Esophagus squamous epithelium (tissue), 5 donors: ENCODE measurements at places on chromosomes 11 and 22. TPM values are rescaled to one million over a fixed set of nuclear protein-coding genes. Genes with fewer than 3 reads are reported as not detected.

DNA sequence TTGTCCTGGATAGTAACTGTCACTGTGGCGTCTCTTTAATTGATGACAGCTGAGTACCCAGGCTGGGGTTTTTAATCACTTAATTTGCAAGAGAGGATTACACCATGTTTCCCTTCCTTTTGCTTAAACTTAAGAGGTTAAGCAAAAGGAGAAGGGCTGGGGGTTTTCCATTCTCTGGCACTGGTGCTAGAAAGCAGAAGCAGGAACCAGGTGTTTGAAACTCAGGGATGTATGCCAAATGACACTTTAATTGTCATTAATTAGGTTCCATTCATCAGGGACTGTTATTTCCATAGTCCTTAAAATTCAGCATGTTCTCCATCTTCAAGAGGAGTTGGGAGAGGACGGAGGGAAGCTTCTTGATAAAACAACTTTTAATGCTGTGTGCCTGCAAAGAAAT lies 746.2 kb downstream of the NELL1 start:
- DNase-seq = no peak
- no peaks in the 10 kb centered on the region for H3K36me3 ChIP-seq
- H3K4me3 ChIP-seq = no peak overlapping the region
- no peak overlapping the region for H3K27ac ChIP-seq

- no peak overlapping the region for H3K4me3 ChIP-seq
- DNase-seq = no peak
- H3K27me3 ChIP-seq = no peaks in the 10 kb centered on the region
- H3K36me3 ChIP-seq = no peaks in the 10 kb centered on the region
These were observed 44.4 kb downstream of the MUC15 start for GRCh38 chr11:26527685-26528084.

- no peak overlapping the region for H3K4me3 ChIP-seq
- H3K4me1 ChIP-seq = no peaks in the 10 kb centered on the region
- H3K36me3 ChIP-seq = no peaks in the 10 kb centered on the region
- no peaks in the 10 kb centered on the region for H3K27me3 ChIP-seq
- DNase-seq = no peak
These were observed 154.9 kb downstream of the TRPC6 start for GRCh38 chr11:101428918-101429317.

DNA sequence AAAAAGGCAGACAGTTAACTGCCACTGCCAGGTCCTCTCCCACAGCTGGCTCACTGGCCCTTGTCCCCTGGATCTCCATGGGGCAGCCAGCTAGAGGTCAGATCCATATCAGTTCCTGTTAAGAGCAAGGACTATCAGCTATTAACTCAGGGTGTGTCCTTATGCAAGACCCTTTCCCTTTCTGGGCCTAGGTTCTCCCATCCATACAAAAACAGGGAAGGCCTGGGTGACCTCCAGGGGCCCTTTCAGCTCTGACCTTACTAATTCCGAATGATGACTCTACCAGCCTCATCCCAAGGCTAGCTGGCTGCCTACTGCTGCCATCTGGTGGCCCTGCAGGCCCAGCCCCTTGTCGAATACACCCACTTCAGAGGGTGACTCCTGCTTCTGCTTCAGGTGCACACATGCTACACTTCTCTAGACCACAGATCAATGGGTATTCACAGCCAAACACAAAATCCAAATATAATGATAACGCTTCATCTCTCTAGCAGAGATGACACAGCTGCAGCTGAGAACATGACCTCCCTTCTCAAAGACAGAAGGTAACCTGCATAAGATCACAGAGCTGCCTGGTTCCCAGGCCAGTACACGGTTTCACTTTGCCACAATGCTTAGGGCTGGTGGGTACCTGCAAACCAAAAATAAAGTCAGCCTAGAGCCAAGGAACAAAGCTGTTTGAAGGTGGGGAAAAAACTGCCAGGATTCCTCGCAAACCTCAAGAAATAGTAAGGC lies 34.1 kb downstream of the SERGEF start:
- no peaks in the 10 kb centered on the region for H3K4me1 ChIP-seq
- DNase-seq = no peak
- no peak overlapping the region for H3K4me3 ChIP-seq
- H3K36me3 ChIP-seq = peaks cover under 1% of the 10 kb centered on the region
- no peak overlapping the region for H3K27ac ChIP-seq

DNA sequence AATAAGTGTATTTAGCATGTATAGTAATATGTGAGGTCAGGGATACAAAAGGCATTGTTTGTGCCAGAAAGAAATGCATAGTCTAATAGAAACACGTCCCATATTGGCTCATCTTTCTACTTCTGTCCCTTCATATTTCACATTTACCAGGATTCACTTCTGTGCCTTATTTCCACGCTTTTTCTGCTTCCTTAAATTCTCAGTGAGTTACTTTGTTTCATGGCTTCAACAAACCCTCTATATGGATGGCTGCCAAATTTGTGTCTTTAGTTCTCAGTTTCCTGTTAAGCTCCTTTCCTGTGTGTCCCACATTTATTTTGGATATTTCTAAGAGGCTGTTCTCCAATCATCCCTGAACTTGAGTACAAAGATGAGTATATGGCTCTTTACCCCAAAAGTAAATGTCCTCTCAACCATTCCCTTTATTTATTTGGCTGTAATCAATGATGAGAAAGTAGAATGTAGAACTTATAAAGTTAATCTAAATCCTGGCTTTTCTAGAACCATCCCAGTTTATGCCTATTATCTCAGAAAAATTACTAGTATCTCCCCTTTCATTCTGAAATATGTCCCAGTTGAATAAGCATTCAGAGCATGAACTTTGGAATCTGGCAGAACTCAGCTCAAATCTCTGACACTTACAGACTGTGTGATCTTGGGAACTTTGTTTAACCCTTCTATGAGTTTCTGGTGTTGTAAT lies 23.5 kb downstream of the OR8B12 start:
- H3K4me3 ChIP-seq = no peak overlapping the region
- no peaks in the 10 kb centered on the region for H3K36me3 ChIP-seq
- H3K27ac ChIP-seq = no peak overlapping the region
- DNase-seq = no peak
- H3K4me1 ChIP-seq = no peaks in the 10 kb centered on the region

DNA sequence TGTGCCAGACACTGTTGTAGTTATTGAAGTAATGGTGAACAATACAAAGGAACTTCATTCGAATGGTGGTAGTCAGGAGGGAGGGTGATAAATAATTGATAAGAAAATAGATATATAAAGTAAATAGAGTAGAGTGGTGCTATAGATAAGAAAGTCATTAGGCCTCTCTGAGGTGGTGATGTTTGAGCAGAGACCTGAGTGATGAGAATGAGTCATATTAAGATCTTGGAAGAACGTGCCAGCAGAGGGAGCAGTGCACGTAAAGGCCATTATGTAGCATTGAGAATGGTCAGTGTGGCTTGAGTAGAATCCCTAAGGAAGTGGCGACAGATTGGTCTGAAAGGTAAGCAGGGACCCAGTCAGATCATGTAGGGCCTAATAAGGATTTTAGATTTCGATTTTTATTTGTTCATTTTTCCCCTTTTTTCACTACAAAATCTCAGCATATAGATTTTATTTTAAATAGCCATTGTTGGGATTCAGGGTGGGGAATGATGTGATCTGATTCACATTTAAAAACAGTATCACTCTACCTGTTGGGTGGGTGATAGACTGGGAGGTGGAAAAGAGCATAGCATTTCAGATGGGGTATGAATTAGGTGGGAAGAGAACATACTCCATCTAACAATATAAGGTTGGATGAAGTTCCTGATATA lies 44.7 kb downstream of the CCDC90B start:
- no peak overlapping the region for H3K27ac ChIP-seq
- no peak overlapping the region for H3K4me3 ChIP-seq
- DNase-seq = no peak
- no peaks in the 10 kb centered on the region for H3K27me3 ChIP-seq
- H3K36me3 ChIP-seq = no peaks in the 10 kb centered on the region

DNA sequence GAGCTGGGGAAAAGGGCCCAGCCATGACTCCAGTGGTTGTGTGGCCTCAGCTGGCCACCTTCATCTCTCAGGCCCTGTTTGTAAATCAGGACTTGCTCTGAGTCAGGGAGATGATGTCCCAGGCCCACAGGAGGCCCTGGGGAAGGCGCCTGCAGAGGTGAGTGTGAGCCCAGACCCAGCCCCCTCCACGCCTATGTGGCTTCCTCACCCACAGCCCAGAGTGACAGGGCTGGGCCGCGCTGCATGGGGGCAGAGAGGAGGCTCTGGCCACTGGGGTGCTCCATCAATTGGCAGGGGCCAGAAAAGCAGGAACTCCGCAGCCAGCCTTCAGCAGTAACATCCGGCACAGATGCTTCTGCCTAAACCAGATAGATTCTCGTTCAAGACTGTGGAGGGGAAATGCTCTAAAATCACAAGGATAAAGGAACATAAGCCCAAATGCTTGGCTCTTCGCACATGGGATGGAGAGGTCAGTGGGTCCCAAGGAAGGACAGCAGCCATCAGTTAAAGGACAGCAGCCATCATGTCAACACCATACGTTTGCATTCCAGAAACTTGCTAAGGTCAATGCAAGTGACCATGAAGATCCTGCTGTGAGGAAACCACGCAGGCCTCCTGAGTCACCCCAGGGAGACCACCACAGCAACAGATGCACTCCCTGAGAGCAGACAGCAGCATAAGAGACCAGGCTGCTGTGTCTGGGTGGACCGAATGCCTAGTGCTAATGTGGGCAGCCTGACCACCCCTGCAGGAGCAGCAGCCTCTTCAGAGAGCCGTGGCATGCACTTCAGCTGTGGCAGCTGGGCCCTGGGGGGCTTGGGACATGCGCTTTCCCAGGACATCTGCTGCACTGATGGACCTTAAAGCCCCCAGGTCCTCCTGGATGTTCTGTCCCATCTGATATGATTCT lies 28.3 kb downstream of the OSBPL5 start:
- no peaks in the 10 kb centered on the region for H3K27me3 ChIP-seq
- DNase-seq = no peak
- no peak overlapping the region for H3K27ac ChIP-seq
- no peak overlapping the region for H3K4me3 ChIP-seq

DNA sequence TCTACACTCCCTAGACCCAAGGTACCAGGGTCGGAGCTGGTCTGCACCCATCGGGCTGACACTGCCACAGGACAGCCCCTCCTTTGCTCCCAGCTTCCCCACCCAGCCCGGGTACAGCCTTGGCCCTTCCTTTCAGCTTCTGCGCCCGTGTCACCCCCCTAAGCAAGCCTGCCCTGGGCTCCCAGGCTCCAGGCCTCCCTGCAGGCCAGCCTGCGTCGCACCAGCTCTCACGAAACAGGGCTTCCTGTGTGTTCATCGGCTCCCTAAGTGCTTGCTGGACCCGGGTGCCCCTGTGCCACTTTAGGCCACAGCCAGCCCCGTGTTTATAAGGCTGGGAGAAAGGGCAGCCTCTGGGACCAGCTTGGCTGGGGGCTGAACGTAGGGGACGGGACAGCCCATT lies 21.1 kb downstream of the FLRT1 start:
- H3K27ac ChIP-seq = no peak overlapping the region
- DNase-seq = no peak
- no peaks in the 10 kb centered on the region for H3K36me3 ChIP-seq
- no peaks in the 10 kb centered on the region for H3K27me3 ChIP-seq

GRCh38 chr11:76208438-76209374 lies 2.4 kb upstream of the WNT11 start:
- peaks cover 41% of the 10 kb centered on the region for H3K4me1 ChIP-seq
- H3K27me3 ChIP-seq = no peaks in the 10 kb centered on the region
- peak overlapping the region; percentile 77 for H3K4me3 ChIP-seq

- H3K4me1 ChIP-seq = peaks cover 38% of the 10 kb centered on the region
- no peak for DNase-seq
- H3K4me3 ChIP-seq = no peak overlapping the region
- no peaks in the 10 kb centered on the region for H3K27me3 ChIP-seq
- H3K36me3 ChIP-seq = no peaks in the 10 kb centered on the region
- peak overlapping the region; percentile 94 for H3K27ac ChIP-seq
These were observed 49.3 kb downstream of the AHNAK start for GRCh38 chr11:62497132-62497801.

DNA sequence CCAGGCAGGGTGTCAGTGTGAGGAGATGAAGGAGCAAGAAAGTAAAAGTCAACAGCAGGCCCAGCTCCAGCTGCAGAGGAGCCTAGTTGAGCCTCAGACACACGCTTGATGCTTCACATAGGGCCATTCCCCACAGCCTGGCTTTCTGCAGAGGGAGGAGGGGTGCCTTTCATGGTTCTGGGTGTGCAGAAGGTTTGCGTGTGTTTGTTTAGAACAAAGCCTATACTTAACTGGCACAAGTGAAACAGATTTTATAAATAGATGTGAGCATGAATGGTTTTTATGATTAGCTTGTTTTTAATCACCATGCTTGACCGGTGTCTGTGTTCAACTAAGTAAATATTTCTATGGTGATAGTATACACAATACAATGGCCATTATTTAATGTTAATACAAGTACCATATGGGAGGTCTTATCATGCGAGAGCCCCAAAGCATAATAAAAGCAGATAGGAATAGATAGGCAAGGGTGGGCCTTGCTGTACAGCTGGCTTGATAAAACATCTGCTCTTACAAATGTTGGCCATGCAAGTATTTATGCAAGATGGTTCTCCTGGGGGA lies 290.2 kb downstream of the ETS1 start:
- no peak overlapping the region for H3K27ac ChIP-seq
- DNase-seq = no peak
- H3K4me1 ChIP-seq = peaks cover 11% of the 10 kb centered on the region
- H3K27me3 ChIP-seq = no peaks in the 10 kb centered on the region

GRCh38 chr22:27638329-27639233 lies 163.0 kb downstream of the MN1 start:
- no peak overlapping the region for H3K27ac ChIP-seq
- H3K36me3 ChIP-seq = no peaks in the 10 kb centered on the region
- no peak for DNase-seq
- no peak overlapping the region for H3K4me3 ChIP-seq
- no peaks in the 10 kb centered on the region for H3K27me3 ChIP-seq

GRCh38 chr11:134584706-134585445 lies 172.8 kb upstream of the B3GAT1 start:
- no peak overlapping the region for H3K4me3 ChIP-seq
- peaks cover 17% of the 10 kb centered on the region for H3K4me1 ChIP-seq
- DNase-seq = no peak
- no peaks in the 10 kb centered on the region for H3K27me3 ChIP-seq

DNA sequence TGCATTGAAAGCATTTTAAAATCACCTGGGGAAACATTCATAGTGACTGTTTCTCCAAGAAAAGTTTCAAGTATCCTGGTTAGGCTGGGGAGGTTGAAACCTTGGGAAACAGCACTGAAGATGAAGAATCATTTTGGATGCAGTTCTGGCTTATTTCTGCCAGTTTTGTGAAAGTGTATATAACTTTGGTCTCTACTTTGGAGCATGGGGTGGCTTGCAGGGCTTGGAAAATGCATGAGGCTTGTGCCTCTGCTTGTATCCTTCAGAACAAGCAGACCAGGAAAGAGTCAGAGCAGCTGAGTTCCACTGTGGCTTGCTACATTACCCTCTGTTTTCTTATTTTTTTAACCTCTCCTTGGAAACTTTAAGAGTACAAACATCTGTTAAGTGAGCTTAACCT lies 19.5 kb downstream of the SLC5A12 start:
- H3K36me3 ChIP-seq = no peaks in the 10 kb centered on the region
- no peaks in the 10 kb centered on the region for H3K4me1 ChIP-seq
- no peaks in the 10 kb centered on the region for H3K27me3 ChIP-seq
- H3K27ac ChIP-seq = no peak overlapping the region

DNA sequence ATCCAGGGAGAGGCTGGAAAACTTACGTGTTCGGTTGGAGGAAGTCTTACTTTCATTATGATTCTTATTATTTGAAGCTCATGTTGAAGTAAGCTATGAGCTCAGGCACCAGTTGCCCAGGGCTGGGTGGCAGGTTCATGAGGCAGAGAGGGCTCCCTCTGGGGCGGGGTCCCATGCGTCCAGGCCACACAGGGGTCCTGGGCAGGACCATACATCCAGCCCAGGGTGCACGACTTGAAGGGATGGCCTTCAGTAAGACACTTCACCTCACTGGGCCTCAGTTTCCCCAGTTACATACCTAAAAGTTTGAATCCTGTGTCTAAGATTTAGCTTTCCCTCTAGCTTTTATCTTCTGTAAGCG lies 107.3 kb upstream of the B3GAT1 start:
- no peaks in the 10 kb centered on the region for H3K4me1 ChIP-seq
- H3K27me3 ChIP-seq = no peaks in the 10 kb centered on the region
- H3K4me3 ChIP-seq = no peak overlapping the region

The SLC5A4 gene
- 0.38 TPM for total RNA-seq

The IRF7 gene
- total RNA-seq = 16.9 TPM
